Breast epithelium (tissue), 4 donors: ENCODE measurements at places on chromosomes 4 and X. TPM values are rescaled to one million over a fixed set of nuclear protein-coding genes. Genes with fewer than 3 reads are reported as not detected.

DNA sequence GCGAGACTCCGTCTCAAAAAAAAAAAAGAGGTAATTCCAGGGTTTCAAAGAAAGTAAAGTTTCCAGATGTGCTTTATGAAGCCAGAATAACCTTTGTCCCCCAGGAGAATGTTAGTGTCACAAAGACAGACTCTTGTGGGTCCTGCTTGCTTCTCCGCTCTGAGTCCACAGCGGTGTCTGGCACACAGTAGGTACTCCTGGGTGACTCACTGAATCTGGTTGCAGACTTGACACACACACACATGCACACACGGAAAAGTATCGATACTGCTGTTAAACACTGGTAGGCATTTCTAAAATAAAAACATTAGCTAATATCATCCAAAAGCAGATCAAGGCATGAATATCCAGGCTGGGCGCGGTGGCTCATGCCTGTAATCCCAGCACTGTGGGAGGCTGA lies 22.9 kb downstream of the TMEM187 start:
- no peak for DNase-seq
- H3K27ac ChIP-seq: no peak overlapping the region
- no peaks in the 10 kb centered on the region for H3K27me3 ChIP-seq
- H3K36me3 ChIP-seq: no peaks in the 10 kb centered on the region
- no peak overlapping the region for H3K4me3 ChIP-seq

DNA sequence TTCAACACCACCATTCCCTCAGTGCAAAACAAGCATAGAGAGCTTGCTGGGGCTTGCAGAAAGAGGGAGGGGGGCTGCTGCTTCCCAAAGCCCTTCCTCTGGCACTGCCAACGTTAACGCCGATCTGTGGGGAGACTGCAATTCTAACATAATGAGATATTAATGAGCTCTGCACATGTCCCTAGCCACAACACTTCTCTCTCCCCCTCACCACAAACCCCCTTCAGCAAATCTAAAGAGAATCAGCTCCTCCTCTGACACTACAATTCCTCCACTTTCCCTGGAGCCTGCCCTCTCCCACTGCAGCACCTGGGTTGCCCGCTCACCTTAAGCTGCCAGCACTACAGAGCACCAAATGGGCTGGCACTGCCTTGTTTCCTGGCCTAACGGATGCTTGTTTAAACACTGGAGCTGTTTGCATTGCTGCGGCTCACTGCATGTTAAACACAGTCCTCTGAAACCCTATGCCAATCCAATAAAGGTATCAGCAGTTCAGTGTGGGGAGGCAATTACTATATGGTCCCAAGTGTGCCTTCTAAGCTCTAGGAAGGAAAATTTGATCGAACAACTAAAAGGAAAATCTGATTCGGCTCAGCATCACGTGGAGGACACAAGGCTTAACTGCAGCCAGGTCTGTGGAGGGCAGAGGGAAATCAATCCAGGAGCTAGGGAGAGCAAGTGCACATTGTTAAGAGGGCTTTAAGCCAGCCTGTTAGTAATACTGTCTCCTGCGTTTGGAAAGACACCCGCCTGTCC lies 232.4 kb downstream of the MAML3 start:
- H3K27me3 ChIP-seq: no peaks in the 10 kb centered on the region
- no peak for DNase-seq
- no peak overlapping the region for H3K4me3 ChIP-seq
- no peaks in the 10 kb centered on the region for H3K4me1 ChIP-seq

- H3K4me3 ChIP-seq: no peak overlapping the region
- H3K27me3 ChIP-seq: no peaks in the 10 kb centered on the region
- DNase-seq: no peak
- H3K4me1 ChIP-seq: no peaks in the 10 kb centered on the region
Observed at GRCh38 chr4:2305766-2306501, 44.0 kb upstream of the MXD4 start.

GRCh38 chrX:44945736-44946135 lies 72.7 kb downstream of the KDM6A start:
- DNase-seq: no peak
- H3K4me1 ChIP-seq: no peaks in the 10 kb centered on the region
- H3K27me3 ChIP-seq: no peaks in the 10 kb centered on the region
- no peak overlapping the region for H3K27ac ChIP-seq
- no peak overlapping the region for H3K4me3 ChIP-seq

DNA sequence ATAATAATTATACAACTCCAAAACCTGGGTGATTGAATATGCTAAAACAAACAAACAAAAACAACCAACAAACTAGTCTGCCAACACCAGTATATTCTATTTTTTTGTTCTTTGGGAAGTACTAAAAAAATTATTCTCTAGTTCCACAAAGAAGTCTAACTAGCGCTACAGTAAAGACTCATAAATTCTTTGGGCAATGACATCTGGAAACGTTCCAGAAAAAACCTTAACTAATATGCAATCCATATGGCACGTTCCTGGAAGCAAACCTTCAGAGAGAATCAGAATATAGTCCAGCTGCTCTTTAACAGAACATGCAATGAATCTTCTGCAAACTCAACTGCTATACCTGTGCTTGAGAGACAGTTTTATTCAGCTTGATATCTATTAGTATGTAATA lies 500.1 kb downstream of the TRAM1L1 start:
- H3K36me3 ChIP-seq: no peaks in the 10 kb centered on the region
- H3K27me3 ChIP-seq: no peaks in the 10 kb centered on the region
- no peak overlapping the region for H3K27ac ChIP-seq
- H3K4me1 ChIP-seq: no peaks in the 10 kb centered on the region
- DNase-seq: no peak

GRCh38 chrX:3493605-3494004 lies 147.2 kb upstream of the MXRA5 start:
- no peak overlapping the region for H3K27ac ChIP-seq
- no peaks in the 10 kb centered on the region for H3K4me1 ChIP-seq
- no peak overlapping the region for H3K4me3 ChIP-seq
- no peaks in the 10 kb centered on the region for H3K36me3 ChIP-seq
- no peak for DNase-seq
- H3K27me3 ChIP-seq: no peaks in the 10 kb centered on the region

- H3K27me3 ChIP-seq: no peaks in the 10 kb centered on the region
- DNase-seq: no peak
- no peak overlapping the region for H3K4me3 ChIP-seq
- H3K27ac ChIP-seq: no peak overlapping the region
Observed at GRCh38 chr4:149055624-149056023, 613.4 kb upstream of the NR3C2 start.

DNA sequence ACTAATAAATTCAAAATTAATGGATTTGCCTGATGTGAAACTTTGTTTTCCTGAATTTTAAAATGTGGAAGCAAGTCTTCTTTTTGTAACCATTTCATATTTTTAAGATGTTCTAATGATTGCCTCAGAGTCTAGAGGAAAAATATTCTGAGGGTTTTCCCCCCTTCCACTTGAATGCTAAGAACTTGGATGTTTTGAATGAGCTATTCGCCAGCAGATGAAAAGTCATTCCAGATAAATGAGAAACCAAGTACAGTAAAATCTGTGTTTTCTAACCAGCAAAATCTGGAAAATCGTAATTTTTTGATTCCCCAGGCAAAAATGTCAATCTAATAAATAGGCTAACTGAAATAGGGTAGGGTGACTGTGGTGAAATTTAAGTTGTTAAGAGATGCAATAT lies 45.6 kb downstream of the SLIT2 start:
- no peak overlapping the region for H3K4me3 ChIP-seq
- H3K4me1 ChIP-seq: no peaks in the 10 kb centered on the region
- H3K27ac ChIP-seq: no peak overlapping the region

DNA sequence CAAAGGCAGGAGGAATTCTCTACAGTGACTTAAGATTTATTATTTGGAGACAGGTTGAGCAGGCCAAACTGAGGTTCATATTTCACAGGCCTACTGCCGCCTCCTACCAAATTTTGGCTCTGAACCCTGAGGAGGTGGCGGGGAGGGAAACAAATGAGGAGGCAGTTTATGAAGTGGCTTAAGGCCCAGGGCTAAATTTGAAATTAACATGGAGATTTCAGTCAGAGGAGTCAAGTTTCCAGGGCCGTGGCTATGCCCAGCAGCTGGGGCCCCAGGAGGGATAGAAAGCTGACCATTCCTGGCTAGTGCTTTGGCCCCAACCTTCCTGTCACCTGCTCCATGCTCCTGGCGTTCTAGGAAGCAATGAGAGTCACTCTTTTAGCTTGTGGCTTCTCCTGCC lies 73.4 kb upstream of the ARHGAP36 start:
- H3K27me3 ChIP-seq: peaks cover 41% of the 10 kb centered on the region
- H3K4me1 ChIP-seq: no peaks in the 10 kb centered on the region
- no peak overlapping the region for H3K27ac ChIP-seq
- DNase-seq: no peak

GABRB1 gene
- not detected for total RNA-seq

HELT gene
- total RNA-seq: not detected

PF4V1 gene
- total RNA-seq: not detected

GJB1 gene
- not detected for total RNA-seq

MAGIX gene
- 12.4 TPM for total RNA-seq
